GM20000 (cell line): ENCODE measurements at places on chromosomes 3 and 15.

GRCh38 chr15:64343841-64344240 lies 12.1 kb downstream of the CSNK1G1 start:
- DNase-seq: no peak

- DNase-seq: no peak
These were observed 99.6 kb downstream of the FNDC3B start for GRCh38 chr3:172138792-172139507.

- peak; percentile 79 for DNase-seq
These were observed 11.7 kb downstream of the SHOX2 start for GRCh38 chr3:158094235-158095110.

GRCh38 chr3:57919987-57920386 lies 88.2 kb upstream of the FLNB start:
- no peak for DNase-seq

DNA sequence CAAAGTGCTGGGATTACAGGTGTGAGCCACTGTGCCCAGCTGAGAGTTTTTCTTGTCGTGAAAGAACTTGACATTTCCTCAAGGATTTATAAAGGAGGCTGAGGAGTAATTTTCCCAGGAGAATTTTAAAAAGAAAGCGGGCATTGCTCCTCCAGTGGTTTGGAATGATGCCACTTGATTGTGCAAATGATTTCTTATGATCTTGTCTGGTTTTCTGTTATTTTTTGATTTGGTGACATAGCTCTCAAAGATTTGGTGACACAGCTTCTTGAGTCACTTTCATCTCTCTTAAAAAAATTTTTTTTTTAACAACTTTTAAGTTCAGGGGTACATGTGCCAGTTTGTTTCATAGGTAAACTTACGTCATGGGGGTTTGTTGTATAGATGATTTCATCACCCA lies 24.6 kb upstream of the NFKBIZ start:
- DNase-seq: no peak

DNA sequence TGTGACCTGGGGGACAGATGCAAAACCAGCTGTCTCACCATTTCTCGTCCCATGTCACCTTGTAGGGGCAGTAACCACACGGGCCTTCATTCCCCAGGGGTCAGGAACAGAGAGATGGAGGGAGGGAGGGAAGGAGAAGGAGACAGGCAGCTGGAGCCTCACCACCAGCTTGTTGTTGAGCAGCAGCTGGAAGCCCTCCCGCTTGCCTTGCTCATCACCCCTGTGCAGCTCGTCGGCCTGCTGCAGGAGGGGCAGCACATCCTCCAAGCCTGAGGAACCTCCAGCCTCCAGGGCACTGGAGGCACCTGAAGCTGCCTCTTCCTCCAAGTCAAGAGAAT lies 10.3 kb downstream of the RMDN3 start:
- no peak for DNase-seq

DNA sequence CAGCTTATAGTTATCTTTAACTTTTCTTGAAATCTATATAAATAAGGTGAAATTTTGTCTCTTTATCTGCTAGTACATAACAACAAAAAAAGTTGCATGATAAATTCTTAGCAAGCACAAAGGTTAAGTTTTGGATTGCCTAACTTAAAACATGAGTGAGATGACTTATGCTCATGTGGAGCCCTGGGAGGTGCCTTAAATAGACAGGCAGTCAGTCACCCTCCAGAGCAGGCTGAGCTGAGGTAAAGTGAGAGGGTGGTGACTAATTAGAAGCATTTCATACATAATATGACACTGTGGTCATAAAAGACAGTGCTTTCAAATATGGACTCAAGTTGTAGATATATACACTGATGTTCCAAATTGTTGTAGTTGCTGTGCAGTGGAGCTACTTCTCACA lies 14.6 kb upstream of the MME start:
- no peak for DNase-seq

DNA sequence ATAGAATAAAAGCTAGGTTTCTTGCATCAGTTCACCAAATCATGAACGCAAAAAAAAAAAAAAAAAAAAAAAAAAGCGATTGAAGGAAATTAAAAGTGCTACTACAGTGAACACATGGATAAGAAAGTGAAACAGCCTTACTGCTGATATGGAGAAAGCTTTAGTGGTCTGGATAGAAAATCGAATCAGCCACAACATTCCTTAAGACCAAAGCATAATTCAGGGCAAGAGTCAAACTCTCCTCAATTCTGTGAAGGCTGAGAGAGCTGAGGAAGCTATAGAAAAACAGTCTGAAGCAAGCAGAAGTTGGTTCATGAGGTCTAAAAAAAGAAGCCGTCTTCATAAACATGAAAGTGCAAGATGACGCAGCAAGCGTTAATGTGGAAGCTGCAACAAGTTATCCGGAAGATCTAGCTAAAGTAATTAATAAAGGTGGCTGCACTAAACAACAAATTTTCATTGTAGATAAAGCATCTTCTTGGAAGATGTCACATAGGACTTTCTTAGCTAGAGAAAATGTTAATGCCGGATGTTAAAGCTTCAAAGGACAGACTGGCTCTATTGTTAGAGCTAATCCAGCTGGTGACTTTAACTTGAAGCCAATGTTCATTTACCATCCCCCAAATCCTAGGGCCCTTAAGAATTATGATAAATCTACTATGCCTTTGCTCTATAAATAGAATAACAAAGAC lies 19.2 kb downstream of the P3H2 start:
- no peak for DNase-seq

DNA sequence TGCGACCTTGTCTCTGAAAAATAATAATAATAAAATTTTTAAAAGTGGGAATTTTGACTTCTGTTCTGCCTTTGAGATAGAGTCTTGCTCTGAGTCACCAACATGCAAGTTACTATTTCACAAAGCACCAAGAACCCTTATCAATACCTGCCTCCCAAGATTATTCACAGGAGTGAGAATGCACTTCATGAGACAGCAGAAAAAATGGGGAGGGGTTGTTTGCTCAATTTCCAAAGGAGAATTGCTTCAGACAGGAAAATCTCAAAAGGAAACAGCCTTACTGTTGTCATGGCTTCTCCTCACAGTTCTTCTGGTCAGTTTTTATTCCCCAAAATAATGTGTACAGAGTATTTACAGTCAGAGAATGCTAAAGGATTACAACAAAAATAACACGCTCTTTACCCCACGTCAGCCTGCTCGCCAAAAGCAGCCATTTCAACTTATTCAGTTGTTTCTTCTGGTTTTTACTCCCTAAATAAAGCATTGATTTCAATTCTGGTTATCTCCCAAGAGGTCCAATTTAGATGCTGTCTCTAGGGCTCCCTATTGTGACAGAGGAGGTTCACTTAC lies 89.0 kb downstream of the PPCDC start:
- DNase-seq: no peak

GRCh38 chr15:70586241-70586640 lies 177.1 kb downstream of the UACA start:
- no peak for DNase-seq

- no peak for DNase-seq
These were observed 5.1 kb downstream of the APBA2 start for GRCh38 chr15:28890711-28891495.

- peak; percentile 39 for DNase-seq
These were observed 1.0 kb downstream of the ANP32A start for GRCh38 chr15:68819495-68820294.

DNA sequence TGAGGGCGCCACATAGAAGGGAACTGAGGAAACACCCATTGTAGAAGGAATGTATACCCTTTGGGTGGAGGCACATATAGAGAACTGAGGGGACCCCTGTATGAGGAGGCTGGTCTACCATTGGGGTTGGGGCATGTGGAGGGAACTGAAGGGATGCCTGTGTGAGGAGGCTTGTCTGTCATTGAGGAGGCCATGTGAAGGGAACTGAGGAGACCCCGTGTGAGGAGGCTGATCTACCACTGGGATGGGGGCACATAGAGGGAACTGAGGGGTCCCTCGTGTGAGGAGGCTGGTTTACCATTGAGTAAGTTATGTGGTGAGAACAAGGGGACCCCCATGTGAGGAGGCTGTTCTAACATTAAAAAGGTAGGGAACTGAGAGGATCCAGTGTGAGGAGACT lies 156.1 kb downstream of the FBLN2 start:
- no peak for DNase-seq

DNA sequence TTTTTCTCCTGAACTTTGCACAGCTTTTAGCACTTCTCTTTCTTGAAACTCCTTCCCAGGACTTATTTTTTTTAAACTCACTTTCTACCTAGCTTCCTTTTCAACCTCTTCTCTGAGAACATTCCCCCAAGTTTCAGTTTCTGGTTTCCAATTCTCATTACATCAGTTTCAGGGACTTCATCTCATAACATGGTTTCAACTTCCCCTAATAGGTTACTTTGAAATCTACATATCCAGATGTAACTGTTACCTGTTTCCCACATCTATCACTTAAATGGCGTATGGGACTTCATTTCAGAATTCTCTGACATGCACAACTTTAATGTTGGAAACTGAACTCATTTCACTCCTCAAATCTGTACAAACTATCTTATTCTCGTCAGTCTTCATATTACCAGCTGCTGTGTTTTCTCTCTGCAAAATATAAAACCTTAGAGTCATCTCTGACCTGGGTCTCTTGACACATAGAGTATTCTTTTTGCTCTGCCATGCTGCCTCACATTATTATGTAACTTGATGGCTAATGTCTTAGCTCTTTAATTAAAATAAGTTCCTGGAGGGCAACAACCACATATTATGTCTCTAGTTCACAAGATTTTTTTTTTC lies 58.4 kb downstream of the NME9 start:
- DNase-seq: peak; percentile 16

DNA sequence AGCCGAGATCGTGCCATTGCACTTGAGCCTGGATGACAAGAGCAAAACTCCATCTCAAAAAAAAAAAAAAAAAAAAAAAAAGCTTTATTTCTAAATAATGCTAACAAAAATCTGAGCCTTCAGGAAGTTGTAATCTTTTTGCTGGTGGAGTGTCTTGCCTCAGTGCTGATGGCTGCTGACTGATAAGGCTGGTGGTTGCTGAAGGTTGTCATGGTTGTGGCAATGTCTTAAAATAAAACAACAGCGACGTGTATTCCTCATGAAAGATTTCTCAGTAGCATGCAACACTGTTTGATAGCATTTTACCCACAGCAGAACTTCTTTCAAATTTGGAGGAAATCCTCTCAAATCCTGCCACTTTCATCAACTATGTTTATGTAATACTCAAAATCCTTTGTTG lies 77.4 kb upstream of the PTPRG start:
- no peak for DNase-seq

DNA sequence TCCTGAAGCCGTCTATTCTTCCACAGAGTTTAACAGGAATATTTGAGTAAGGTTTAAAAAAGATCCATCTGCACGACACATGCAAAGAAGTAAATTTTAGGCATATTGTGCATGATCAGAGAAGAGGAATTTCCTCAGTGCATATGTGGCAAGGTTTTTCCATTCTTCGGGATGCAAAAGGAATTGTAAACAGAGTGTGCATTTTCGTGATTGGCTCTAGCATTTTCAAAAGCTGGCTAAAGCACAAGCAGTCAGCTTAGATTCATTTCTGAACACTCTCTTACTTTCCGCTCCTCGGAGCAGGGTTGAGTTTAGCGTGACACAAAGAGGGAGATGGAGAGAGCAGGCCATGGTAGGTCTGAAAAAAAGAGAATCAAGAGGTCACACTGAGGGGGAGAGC lies 128.2 kb downstream of the ADAMTS9 start:
- no peak for DNase-seq

- DNase-seq: no peak
These were observed 180.9 kb downstream of the ZNF621 start for GRCh38 chr3:40705663-40706062.

DNA sequence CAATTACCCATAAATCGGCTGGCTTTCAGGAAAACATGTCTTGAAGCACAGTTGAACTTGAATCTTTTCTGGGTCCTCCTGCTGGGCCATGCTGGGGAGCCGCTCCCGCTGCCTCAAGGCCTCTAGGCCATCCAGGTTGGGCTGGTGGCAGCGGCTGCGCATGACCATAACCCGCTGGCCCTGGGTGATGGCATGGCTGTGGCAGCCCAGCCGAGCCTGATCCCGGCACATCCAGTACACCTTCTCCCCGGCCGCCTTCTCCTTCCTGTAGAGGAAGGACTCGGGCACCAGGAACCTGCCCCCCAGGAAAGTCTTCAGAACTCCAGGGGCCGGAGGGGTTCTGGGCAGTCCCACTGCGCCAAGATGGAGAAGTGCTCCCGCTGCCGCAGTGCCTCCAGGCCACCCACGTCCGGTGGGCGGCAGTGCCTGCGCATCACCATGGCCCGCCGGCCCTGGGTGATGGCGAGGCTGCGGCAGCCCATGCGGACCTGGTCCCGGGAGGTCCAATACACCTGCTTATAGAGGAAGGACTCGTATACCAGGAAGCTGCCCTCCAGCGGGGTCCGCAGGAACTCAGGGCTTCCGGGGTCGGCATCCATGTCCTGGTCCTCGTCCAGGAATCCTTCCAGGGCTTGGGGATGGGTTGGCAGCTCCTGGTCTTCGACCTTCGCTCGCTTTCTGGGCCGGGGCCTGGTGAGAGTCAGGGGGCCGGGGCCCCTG lies 84.3 kb upstream of the FXR1 start:
- no peak for DNase-seq

GRCh38 chr3:15151166-15151565 lies 52.2 kb upstream of the RBSN start:
- no peak for DNase-seq

DNA sequence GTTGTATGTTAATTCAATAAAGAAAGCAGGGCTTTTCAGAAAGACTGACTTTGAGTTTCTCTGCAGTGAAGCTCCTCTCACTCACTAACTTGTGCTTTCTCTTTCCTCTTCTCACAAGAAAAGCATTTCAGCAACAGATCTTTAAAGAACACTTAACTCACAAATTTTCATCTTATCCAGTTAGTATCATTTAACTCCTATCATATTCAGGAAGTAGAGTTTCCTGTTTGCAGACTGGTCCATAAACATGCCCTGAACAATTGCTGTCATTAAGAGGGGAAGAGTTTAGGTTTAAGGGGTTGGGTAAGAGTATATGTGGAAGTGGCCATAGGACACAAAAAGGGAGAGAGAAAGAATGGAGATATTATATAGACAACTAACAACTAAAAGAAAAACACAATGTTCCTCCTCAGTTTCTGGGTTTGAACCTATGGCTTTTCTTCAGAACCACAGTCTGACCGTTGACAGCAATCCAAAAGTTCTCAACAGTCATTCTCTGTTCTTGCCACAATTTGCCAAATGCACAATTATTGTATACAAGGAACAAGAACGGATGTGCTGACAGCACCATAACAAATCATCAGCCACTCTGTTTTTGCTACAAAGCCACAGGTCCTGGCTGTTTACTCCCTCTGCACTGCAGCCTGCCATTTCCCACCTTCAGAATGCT lies 63.9 kb downstream of the CHAC1 start:
- no peak for DNase-seq

- DNase-seq: no peak
These were observed 111.3 kb downstream of the CD47 start for GRCh38 chr3:107979538-107979937.
